Activated naive CD4-positive, alpha-beta T cell treated with anti-CD3 and anti-CD28 coated beads, Interleukin-2, amount 50 U/mL, for 72 hours (primary cell): ENCODE measurements at places on chromosomes 11 and 22. TPM values are rescaled to one million over a fixed set of nuclear protein-coding genes. Genes with fewer than 3 reads are reported as not detected.

DNA sequence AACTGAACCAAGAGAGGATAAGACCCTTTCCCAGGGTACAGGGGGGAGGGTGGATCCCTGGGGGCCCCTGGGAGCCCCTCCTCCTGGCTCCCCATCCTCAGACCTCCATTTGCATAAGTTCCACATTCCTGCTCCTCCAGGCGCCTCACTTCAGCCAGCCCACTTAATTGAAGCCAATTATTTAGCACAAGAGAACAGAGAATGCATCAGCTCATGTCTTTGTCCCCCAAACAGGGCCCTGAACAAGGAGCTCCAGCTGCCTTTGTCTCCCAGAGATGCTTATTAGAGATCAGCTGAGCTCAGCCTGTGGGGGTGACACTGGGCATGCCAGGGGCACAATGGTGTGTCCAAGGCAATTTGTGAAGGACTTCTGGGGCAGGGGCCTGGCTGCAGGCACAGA, 89.9 kb upstream of the PRDM11 start:
- no peak for DNase-seq

DNA sequence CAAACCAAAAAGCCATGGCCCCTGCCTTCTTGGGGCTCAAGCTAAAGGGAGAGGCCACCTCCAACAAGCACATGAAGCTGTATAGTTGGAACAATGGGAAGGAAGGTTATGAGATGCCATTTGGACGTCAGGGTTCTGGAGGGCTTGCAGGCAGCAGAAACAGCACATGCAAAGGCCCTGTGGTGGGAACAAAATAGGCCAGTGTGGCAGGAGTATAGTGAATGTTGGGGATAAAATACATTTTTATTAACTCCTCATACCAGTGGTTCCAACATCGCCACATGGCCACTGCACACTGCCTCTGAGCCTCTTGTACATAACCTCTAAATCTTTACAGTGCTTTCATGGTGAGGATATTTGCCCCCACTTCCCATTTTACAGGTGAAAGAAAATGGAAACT, 32.2 kb upstream of the MN1 start:
- DNase-seq, result no peak

- DNase-seq, result no peak
Measured at GRCh38 chr22:44284711-44285110, 28.0 kb downstream of the SHISAL1 start.

DNA sequence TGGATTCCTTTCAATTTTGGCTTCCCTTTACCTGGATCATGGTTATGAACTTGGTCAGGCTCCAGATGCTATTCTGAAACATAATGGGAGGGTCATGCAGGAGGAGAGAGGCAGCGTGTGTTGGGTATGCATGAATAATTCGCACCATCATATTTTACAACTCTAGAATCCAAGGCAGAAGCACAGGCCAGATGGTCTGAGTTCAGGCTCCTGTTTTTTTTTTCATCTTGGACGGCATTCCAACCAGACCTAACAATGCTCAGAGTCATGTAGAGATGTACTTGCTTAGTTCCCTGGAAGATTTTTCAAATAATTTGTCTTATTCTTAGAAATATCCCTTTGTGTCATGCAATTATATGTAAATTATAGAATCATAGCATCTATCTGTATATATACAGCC, 393.5 kb downstream of the JRKL start:
- no peak for DNase-seq

GRCh38 chr11:59545179-59546020, 34.1 kb downstream of the OR4D9 start:
- no peak for DNase-seq

DNA sequence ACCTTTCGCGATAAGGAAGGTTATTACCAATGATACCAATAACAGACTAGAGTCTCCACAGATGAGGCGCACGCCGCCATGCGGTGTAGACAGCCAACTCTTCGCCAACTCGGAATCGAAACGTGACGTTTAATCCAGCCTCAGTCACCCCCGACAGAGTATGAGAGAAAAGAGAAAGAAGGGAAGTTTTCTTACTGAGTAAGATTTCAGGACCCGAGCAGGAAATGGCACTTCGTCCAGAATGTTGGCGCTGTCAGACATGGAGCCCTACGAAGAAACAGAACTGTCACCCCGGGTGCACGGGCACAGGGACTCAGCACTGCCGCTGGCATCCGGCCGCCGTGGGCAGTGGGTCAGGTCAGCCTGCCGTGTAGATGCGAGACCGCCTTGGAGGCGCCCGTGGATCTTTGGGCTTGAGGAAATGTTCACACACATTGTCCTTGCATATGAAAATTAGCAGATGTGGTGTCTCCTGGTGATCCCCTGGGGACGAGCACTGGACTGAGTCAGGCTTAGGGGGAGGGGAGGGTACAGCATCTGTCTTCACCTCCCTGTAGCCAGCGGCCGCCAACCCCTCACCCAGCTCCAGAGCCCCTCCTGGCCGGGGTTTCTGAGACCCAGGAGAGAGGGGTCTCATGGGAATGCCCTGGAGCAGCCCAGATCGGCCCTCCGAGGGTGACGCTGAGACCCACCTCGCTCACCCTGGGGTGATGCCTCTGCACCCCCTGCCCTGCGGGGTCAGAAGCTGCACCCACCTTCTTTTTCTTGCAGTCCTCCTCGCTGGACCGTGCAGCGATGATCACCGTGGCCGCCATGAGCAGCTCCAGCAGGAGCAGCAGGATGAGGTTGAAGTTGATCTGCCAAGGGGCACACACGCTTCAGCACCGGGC, 8.3 kb downstream of the MLC1 start:
- no peak for DNase-seq

DNA sequence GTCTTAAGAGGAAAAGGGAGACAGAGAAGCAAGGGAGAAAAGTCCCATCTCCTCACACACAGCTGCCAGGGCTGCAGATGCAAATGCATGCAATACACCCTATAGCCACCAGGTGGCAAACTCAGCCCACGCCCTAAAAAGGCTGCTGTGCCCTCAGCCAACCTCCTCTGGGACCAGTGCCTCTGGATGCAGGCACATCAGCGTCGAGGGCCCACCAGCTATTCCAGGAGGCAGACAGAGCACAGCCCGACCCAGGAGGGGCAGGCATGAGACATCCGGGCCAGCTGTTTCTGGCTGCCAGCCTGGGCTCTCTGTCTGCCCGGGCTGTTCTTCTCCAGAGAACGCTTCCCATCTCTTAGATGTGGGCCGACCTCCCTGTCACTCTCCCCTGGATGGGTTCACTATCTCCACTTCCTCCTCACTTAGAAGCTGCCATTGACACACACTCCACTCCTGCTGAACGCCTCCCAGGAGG, 39.7 kb downstream of the TPBGL start:
- peak; percentile 76 for DNase-seq

DNA sequence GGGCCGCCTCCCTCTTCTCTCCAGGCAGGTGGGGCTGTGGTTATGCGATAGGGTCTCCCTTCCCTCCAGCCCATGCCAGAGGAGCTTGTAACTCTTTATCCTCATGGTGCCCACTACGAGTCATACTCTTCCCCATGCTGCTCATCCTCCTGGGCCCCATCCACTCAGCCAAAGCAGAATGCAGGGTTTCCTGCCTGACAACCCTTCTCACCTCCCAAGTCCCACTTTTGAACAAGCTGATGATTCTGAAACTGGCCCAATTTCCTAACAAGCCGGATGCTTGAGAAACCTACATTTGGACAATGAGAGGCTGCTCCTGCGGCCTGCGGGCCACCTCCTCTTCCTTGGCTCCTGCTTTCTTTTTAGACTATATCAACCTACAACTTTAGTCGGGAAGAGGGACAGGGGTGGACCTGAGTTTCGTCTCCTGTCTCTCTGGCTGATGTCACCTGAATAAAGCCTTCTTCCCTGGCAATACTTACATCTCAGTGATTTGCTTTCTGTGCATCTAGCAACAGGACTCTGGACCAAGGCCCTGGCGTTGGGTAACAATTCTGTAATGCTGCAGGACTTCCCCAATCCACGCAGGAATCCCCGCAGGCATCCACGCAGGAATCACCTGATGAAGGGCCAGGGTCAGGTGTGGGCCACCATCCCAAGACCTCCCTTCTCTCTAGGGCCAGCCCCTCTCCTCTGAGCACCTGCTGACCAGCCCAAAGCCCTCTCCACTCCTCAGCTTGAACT, 1.5 kb upstream of the NDUFS8 start:
- DNase-seq, result no peak

MMP1 gene
- not detected for total RNA-seq

MRGPRX4 gene
- total RNA-seq, result not detected

MAPK8IP2 gene
- 0.54 TPM for total RNA-seq
